Neural progenitor cell (in vitro differentiated cells): ENCODE measurements at places on chromosomes 1 and 21. TPM values are rescaled to one million over a fixed set of nuclear protein-coding genes. Genes with fewer than 3 reads are reported as not detected.

AZIN2 gene
- 1.3 and 5.8 TPM in 2 replicates for total RNA-seq

- DNase-seq = peak; percentile 57
These were observed 91.6 kb downstream of the GALNT2 start for GRCh38 chr1:230158415-230159291.

WNT4 gene
- 0.03 TPM in 1 of 2 replicates, not detected in the other for total RNA-seq

DNA sequence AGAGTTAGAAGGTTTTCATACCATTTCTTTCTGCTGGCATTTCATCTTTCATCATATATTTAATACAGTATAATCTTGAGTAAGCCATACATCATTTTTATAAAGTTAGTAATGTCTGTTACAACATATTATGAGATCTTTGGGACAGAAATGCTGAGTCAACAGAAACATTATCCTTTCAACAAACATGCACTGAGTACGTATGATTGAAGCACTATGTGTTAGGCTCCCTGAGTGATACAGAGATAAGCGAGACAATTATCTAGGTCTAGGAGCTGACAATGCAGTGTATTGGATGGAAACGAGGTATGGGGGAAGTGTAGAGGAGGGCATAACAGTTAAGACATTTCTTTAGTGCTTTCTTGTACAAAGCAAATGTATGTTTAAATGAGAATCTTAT is 19.7 kb upstream of the GPR52 start:
- DNase-seq = no peak

DNA sequence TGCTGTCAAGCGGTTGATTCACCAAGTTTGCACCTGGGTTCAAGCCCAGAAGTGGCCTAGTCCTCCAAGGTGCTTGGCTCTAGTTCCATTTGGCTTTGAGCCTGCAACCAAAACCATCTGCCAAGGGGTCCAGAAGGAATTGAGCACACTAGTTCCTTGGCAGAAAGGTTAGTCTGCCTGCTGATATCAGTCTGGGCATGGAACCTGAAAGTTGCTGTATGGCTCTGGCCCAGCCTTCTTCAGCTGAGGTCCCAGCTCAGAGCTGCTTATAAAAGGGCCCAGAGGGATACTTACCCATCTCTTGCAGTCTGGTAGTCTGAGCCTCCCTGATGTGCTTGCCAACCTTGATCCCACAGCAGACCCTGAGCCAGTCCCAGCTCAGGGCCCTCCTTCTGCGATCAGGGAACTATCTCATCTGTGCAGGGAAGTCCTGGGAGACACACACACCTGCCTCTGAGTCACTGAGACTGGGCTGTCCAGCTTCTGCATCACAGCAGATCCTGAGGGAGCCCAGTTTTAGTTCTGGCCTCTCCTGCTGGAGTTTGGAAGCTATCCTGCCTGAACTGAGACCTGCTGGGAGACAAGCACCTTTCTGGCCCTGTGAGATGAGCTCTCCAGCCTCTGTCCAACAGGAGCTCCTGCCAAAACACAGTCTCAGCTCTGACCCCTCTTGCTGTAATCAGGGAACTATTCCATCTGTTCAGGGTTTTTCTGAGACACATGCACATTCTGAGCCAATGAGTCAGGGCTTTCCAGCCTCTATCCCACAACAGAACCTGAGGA is 75.8 kb downstream of the CTH start:
- no peak for DNase-seq

DNA sequence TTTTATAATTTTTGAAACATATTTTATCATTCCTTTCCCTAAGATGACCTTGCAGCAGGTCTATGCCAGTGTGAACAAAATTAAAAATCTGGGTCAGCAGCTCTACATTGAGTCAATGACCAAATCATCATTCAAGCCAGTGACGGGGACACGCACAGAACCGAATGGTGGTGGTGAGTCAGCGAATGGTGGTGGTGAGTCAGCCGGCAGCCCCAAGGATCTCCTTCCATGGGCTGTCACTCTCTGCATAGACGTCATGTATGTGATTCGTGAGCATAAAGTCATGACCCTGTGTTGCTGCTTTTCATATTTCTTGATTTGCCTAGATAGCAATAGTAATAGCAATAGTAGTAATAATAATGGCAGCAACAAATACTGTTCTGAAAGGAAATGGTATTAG is 26.3 kb downstream of the PER3 start:
- DNase-seq = no peak

GRCh38 chr1:196372896-196373536 is 235.2 kb downstream of the KCNT2 start:
- peak; percentile 16 for DNase-seq

- DNase-seq = no peak
These were observed 10.1 kb downstream of the ZC3H12A start for GRCh38 chr1:37484325-37485051.

DPT gene
- total RNA-seq = not detected in 2 replicates

DNA sequence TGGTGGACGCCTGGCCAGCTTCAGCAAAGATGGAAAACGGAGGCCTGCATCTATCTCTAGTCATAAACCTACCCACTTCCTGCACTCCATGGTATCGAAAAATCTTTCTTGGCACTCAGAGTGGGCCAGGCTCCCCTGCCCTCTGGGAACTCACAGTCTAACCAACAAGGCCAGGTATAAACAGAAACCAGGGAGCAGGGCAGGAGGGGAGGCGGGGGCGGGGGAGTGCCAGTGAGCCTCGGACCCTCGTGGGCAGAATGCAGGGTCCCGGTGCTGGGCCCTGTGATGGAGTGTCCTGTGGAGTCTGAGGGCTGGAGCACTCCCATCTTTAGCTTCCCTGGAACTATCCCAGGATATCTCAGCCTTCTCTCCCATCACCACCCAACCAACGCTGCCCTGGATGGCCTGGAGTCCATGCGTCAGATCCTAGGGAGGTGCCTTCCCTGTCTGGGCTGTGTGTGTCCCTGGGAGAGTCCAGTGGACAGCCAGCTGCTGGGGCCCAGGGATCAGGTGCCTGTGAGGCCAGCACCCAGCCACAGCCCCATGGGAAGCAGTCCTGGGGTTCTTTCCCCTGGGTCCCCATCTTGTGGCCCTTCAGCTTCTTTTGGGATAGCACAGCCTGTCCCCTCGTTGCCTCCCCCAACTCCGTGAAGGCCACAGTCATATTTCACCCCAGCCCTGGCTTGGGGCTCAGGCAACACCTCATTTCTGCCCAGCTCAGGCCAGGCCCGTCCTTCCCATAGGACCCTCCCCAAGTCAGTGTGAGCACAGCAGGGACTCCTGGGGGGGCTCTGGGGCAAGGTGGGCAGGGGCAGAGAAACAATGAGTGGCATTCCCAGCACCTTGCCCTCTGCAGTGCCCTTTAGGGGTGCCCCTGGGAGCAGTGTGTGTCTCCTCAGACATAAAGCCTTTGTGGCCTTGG is 1.1 kb upstream of the EPS8L3 start:
- no peak for DNase-seq

- DNase-seq = peak; percentile 58
These were observed 419.9 kb downstream of the PTPRU start for GRCh38 chr1:29655945-29656850.

CDK11A gene
- 6.6 and 16.6 TPM in 2 replicates for total RNA-seq

DNA sequence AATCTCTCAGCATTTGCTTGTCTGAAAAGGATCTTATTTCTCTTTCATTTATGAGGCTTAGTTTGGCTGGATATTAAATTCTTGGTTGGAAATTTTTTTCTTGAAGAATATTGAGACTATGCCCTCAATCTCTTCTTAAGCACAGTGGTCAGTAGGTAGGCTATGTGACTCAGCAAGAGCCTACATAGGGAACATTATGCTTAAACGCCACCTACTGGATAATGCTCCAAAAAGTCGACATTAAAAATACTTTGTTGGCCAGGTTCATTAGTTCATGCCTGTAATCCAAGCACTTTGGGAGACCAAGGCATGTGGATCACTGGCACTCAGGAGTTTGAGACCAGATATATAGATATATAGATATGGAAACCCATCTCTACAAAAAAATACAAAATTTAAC is 678.0 kb upstream of the USP24 start:
- peak; percentile 30 for DNase-seq

- no peak for DNase-seq
These were observed 31.8 kb downstream of the ZNF644 start for GRCh38 chr1:90989990-90990389.

GRCh38 chr1:110538921-110539320 is 19.9 kb upstream of the KCNA10 start:
- no peak for DNase-seq

DNA sequence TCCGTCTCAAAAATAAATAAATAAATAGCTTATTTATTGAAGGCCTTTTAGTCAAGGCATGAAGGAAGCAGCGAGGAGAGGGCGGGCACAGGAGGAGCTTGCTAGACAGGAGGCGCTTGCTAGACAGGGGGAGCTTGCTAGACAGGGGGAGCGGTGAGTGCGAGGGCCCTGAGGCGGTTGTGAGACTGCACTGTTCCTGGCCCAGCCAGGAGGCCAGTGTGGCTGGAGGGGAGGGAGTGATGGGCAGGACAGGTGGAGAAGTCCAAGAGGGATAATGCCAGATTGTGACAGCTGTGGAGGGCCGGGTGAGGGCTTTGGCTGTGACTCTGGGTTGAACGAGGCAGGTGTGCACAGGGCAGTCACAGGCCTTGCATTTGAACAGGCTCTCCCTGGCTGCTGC is 18.2 kb downstream of the KIF17 start:
- DNase-seq = no peak

CLCA4 gene
- not detected in 2 replicates for total RNA-seq

DNA sequence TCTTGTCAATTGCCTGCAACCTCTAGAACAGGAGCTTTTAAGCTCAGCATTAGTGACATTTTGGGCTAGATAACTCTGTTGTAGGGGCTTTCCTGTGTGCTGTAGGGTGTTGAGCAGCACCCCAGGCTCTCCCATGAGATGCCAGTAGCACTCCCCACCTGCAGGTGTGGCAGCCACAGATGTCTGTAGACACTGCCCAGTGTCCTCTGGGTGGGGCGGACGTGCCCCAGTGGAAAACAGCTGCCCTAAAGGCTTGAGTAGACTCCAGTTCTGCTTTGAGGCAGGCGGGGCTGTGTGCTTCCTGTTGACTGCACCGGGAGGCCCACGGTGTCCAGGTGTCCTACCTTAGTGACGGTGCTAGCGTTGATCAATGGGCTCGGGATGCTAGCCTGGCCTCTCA is 16.9 kb upstream of the PWP2 start:
- DNase-seq = no peak

MYBPH gene
- total RNA-seq = not detected in 2 replicates

LORICRIN gene
- total RNA-seq = not detected in 2 replicates

- no peak for DNase-seq
These were observed 45.6 kb upstream of the CLIC4 start for GRCh38 chr1:24699628-24700027.

GFI1 gene
- 0.12 TPM in 1 of 2 replicates, not detected in the other for total RNA-seq

FALEC gene
- 0.96 TPM in 1 of 2 replicates, not detected in the other for total RNA-seq

- DNase-seq = no peak
These were observed 3.7 kb upstream of the ALX3 start for GRCh38 chr1:110074166-110074565.

DNA sequence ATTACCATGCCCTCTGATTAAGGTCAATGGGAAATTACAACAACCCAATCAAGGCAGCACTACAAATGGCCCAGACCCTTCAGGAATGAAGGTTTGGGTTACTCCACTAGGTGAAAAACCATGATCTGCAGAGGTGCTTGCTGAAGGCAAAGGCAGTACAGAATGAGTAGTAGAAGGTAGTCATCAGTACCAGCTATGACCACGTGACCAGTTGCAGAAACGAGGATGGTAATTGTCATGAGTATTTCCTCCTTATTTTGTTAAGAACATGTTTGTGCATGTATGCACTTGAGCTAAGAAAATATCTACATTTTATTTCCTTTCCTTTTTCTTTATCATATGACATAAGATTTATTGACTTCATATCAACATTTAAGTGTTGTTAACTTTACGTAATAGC is 607.1 kb downstream of the KCNT2 start:
- no peak for DNase-seq

DNA sequence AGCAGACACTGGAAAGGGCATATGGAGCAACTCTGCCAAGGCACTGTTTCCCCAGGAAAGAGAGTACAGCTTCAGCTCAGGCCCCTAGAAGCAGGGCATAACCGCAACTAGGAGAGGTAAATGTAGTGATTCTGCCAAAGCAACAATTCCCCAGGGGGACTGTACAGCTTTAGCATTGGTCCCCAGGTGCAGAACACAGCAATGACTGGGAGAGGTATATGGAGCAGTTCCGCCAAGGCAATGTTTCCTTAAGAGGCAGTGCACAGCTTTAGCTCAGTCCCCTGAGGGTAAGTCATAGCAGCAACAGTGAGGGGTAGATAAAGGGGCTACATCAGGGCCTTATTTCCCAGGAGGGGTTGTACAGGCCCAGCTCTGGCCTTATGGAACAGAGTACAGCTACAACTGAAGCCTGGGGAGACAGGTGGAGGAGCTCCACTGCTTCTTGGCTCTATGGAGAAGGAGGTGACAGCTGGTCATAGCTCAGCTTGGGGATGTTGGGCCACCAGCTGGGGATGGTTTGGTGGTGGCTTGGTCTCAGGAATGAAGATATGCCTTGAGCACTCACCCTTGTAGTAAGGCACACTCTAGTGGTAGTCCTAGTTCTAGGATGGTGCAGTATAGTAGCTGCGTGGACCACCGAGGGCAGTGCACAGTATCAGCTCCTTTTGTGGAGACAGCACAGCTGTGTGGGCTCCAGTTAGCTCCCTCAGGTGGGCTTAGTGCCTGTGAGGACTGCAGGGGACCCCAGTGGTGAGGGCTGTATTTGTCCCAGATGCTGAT is 582.7 kb downstream of the PTPRC start:
- no peak for DNase-seq
